Aorta (tissue), 5 donors: ENCODE measurements at places on chromosomes 5 and 9.

DNA sequence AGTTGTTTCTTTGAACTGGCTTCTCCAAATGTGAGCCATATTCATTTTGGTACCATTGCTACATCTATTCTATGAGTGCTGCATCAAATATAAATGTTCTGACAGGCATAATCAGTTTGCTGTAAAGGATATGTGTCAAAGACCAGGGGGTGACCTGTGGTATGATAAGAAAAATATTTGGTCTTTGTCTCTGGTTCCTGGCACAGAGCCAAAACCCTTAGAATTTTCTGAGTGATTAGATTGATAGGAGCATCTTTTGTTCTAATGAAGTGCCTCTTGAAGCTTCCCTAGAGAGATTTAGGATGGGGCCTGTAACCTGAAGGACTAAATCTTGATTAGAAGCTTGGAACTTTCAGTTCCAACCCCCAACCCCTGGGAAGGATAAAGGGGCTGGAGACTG is 256.3 kb downstream of the NNT start:
- no peak for DNase-seq

DNA sequence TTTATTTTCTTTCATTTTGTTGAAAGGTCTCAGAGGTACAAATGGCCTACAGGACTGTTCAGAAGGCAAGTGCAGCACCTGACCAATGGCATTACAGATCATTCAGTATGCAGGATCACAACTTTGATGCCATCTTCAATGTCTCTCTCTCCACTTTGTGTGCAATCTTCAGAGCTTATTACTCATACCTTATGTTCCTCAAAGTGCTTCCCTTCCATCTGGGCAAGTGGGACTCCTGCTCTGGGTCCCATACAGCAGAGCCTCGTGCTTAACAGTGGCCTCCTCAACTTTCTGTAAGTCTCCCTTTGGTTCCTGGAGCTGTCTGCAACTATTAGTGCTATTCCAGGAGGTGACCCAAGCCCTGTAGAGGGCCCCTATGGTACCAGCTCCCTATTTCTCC is 358.4 kb upstream of the RPS23 start:
- DNase-seq: no peak

DNA sequence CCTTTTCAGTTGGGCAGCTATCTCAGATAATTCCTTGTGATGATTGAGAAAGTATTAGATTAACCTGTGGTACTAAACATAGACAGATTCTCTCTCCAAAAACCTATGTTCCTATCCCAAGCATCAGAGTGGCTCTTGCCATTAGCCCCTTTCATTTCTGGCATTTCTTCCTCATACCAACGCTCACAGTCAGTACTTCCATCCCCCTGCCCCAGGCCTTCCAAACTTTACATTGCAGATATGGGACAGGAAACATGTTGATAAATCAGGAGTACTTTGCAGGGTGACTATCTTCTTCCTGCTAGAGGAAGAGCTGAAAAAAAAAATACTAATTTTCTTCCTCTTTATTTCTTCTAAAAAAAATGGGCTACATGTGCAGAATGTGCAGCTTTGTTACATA is 442.6 kb upstream of the RGMB start:
- no peak for DNase-seq

- no peak for DNase-seq
Measured at GRCh38 chr5:31107091-31107518, 86.4 kb upstream of the CDH6 start.

DNA sequence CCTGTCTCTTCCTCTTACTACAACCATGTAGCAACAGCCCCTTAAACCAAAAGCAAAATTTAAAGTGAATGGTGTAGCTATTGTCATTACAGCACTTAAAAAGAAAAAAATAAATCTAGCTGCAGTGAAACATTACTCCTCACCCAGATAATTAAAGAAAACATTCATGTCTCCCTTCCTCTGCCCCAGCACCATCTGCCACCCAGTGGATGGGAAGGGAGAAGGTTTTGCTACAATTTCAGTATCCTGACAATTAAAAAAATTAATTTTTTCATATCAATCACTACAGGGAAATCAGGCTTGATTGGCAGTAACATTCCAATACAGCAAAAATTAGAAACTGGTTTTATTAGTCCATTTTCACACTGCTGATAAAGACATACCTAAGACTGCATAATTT is 147.4 kb upstream of the PUM3 start:
- DNase-seq: no peak
